ENCODE measurements at places on chromosomes 5 and 9. TPM values are rescaled to one million over a fixed set of nuclear protein-coding genes. Genes with fewer than 3 reads are reported as not detected.

DNA sequence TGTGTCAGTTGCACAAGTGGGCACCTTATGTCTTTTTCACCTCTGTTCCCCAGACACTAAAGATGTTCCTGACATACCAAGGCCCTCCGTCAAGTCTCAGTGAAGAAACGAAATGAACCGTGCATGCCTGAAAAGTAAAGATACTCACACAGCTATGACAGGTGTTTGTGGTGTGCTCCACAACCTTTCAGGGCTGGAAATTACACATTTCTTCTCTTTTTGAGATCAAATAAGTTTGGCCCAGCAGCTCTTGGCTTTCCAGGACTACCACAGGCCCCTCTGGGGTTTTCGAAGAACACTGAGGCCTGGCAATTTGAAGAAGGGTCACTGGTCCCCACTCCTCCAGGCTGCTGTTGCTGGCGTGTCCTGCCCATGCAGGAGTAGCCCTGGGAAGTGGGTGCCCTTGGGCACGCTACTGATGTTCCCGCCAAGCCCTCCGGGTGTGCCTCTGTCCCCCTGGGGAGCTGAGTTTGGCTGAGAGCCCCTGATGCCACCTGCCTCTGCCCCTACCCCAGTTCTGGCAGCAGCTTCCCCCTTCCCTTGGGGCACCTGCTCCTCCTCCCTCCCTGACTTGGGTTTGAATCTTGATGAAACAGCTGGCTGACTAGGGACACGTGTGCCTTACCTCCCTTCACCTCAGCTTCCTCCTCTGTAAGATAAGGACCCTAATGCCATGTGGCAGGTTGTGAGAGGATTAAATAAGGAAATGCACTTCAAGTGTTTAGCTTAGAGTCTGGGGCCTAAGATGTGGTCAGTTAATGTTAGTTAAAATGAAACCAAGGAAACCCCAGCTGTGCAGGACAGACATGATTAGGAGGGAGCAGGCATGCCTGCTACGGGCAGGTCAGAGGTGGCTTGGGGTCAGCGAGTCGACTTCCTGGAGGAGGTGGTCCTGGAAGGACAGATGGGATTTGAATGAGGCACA, 49.1 kb upstream of the GADD45G start:
- no peak for DNase-seq

- DNase-seq = no peak
These were observed 643 bp downstream of the PLEKHG4B start for GRCh38 chr5:92401-93220.

GRCh38 chr5:149697001-149697400, 33.1 kb upstream of the PPARGC1B start:
- DNase-seq = no peak

- DNase-seq = no peak
These were observed 80.3 kb downstream of the SGCD start for GRCh38 chr5:156407251-156407650.

DNA sequence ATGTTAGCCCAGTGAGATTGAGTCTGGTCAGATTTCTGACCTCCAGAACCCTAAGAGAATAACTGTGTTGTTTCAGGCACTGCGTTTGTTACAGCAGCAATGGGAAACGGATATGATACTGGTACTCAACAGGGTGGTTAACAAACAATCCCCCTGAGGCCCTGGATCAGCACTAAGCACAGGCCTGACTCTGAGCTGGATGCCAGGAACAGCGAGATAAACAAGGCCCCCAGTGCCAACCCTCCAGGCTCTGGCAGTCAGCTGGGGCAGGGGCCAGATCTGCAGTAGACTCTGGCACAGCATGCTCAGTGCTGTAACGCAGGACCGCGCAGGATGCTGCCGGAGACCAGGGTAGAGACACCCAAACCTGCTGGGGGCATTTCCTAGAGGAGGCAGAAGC, 22.1 kb downstream of the CPLX2 start:
- no peak for DNase-seq

DNA sequence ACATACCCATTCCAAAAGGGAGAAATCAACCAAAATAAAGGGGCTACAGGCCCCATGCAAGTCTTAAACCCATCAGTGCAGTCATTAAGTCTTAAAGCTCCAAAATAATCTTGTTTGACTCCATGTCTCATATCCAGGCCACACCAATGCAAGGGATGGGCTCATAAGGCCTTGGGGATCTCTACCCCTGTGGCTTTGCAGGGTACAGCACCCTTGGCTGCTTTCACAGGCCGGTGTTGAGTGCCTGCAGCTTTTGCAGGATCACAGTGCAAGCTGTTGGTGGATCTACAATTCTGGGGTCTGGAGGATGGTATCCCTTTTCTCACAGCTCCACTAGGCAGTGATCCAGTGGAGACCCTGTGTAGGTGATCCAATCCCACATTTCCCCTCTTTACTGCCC, 5.0 kb upstream of the SPINK14 start:
- DNase-seq = no peak

DNA sequence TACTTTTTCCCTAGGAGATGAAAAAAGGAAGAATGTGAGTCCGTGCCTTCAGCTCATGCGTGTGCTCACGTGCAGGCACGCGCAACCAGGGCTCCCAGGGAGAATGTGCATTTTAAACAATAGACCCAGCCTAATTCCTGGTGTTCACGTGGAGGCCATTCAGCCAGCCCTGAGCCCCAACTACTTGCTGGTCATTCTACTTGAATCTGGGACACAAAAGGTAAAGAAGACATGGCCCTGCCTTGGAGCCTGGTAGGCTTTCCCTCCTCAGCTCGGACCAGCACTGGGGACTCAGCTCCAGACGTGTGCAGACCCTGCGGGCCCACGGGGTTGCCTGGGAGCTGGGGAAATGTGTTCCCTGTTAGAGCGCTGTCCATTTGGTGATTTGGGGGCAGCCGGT, 125.5 kb downstream of the MVB12B start:
- DNase-seq = no peak

- DNase-seq = no peak
These were observed 126.3 kb downstream of the ADAMTS2 start for GRCh38 chr5:179218943-179219330.

GRCh38 chr5:150655221-150655620, 5.8 kb upstream of the MYOZ3 start:
- no peak for DNase-seq

DNA sequence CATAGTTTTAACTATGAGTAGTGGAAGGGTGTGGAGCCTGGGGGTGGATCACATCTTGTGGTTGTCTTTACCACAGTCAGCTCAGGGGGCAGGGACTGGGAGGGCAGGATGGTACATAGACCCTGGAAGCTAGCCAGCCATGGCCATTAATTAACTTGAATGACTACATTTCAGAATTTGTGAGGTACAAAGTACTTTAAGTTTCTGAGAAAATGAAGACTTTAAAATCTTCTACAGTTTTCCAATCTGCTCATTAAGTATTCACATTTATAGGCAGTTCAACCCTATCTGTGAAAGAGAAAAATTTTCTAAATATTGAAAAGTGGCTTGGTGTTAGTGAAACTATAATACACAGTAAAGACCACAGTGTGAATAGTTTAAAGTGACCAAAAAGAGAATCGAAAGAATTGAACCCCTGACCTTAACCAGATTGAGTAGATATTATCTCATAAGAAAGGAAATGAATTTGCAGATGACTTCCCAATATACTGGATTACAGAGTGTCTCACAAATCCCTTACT, 234.2 kb upstream of the MEF2C start:
- no peak for DNase-seq

- no peak for DNase-seq
These were observed 300.4 kb downstream of the MAN2A1 start for GRCh38 chr5:109989994-109990722.

DNA sequence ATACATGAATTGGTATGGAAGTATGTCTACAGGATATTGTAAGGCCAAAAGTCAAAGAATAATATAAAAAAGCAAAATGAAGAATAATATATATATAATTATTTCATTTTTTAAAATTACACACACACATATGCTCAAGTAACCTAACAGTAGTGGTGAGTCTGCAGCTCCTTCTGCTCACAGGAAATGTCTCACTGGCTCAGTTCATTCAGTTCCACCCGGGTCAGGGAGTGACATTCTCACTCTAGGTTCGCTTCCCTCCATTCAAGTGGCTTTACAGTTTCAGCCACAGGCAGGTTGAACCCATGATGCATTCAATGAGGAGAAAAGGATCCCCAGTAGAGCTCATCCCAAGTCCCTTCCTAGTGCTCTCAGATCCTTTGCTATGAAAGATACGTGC, 90.8 kb downstream of the SUSD1 start:
- DNase-seq = no peak

DNA sequence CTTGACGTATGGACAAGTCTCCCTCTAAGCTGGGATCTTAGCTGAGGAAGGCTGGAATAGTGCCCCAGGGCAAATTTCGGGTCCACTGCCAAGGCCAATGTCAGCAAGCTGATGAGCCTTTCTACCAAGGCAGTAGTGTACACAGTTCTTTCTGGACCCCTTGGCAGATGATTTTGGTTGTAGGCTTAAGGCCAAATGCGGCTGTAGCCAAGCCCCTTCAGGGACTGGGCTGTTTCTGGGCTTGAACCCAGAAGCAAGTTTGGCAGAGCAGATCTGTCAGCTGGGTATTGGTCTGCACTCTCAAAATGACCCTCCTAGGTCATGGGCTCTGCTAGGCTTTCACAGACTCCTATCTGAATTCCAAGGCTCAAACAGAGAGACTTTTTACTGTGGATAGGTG, 121.6 kb downstream of the ADAMTSL1 start:
- no peak for DNase-seq

- no peak for DNase-seq
These were observed 23.0 kb downstream of the GLIS3 start for GRCh38 chr9:4276856-4277255.

DNA sequence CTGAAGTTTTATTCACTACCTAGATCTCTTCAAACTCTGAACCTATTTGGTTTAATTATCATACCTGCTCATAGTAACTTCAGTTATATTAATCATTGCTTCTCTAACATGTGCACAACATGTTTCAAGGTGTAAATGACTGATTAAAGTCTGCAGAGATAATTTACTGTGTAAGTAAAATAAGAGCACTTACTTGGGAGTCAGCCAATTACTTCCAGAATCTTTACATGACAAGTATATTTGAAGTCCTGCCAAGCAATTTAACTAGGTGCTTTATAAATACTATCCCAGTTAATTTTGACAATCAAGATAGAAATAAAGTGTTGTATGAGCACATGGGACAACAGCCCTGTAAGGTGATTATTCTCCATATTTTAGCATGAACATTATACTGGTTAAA, 109.9 kb downstream of the RFX3 start:
- no peak for DNase-seq

DNA sequence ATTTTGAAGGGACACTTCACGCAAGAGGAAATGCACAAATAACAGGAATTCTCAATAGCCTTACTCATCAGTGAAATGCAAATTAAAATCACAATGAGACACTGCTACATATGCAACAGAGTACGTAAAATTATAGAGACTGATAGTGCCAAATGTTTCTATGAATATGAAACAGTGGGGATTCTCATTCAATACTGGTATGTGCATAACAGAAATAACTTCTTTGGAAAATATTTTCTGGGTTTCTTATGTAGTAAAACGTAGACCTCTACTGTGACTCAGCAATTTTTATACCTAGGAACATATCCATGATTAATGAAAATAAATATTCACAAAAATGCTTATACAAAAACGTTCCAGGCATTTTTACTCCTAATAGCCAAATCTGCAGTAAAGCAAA, 1625.2 kb downstream of the MAT2B start:
- no peak for DNase-seq

DNA sequence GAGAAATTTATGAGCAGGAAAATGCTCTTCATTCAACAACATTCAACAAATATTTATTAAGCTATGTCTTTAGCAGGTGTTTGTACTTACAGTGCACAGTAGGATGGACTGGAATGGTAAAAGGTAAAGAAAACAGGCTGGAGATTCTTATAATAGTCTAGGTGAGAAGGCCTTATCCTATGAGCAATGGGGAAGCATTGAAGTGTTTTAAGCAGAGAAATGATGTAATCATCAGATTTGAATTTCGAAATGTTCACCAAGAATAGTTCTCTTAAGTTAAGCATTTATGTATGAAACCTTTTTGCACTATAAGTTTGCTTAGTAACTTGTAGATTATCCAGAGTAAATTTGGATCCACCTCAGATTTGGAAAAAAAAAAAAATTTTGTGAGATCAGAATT, 209.3 kb downstream of the NR3C1 start:
- DNase-seq = no peak

DNA sequence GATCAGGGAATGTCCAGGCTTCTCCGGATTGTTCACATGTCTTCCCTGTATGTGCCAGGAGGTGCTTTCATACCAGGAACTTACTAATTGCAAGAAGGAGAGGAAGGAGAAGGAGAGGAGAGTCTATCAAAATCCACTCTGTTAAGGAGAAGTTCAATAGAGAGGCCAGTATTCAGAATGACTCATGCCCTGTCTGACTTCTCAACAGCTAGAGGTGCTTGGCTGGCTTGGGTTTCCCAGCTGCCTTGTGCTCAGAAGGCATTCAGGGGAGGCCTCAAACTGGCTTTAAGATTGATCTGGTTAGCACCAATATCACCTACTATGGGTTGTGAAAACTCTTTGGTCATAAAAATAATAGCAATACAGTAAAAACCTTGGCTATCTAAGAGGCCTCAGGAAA, 167.9 kb upstream of the GLRA1 start:
- no peak for DNase-seq

- DNase-seq = no peak
These were observed 183.8 kb upstream of the ITGA1 start for GRCh38 chr5:52603778-52604554.

DNA sequence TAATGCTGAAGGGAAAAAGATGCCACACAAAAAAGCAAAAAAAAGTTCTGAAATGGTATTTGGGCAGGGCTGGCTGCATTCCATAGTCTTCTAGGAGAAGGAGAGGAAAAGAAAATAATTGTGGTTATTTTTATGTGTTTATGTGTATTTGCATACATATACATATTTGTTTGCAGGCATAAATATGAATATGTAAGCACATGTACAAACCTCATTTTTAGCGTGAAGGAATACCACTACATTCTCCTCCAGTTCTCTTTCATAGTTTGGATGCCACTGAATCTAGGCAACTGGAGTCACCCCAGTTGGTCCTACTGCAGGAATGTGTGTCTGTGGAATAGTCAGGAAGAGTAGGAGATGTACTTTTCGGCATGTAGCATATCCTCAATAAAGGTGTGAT, 181.1 kb downstream of the YTHDC2 start:
- no peak for DNase-seq

DNA sequence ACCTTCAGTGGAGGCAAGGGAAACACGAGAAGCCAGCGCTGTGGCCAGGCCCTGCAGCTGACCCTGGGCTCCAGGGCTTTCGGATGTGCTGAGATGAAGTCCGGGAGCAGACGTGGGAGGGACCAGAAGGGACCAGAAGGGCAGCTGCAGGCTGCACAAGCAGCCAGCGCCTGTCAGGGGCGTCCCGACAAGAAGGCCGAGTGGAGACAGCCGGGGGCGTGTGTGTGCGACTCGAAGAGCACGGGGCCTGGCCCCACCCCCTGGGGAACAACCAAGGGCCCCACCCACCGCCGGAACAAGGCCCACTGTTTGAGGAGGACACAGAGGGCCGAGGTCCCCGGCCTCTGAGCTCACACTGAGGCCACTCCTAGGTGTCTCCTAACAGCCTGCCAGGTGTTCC, 31.4 kb downstream of the SLC12A7 start:
- no peak for DNase-seq

GRCh38 chr5:132417010-132417439, 47.5 kb downstream of the SLC22A5 start:
- DNase-seq = no peak

CAMK4 gene
- 56.9 TPM for total RNA-seq

N4BP3 gene
- total RNA-seq = 1.8 TPM

LHX3 gene
- not detected for total RNA-seq

HSPB3 gene
- not detected for total RNA-seq

CARD9 gene
- 7.2 TPM for total RNA-seq

PRDM9 gene
- total RNA-seq = not detected

PPIC gene
- total RNA-seq = not detected

SLC6A19 gene
- total RNA-seq = not detected

FSTL4 gene
- not detected for total RNA-seq

TMEM8B gene
- 1.9 TPM for total RNA-seq

Measured in activated T-helper 1 cell treated with anti-CD3 and anti-CD28 coated beads, Interleukin-12 subunit alpha, Interleukin-12 subunit beta, Interleukin-2, Interleukin-4 antibody, amounts not matched to agents 30 ng/mL and 10 ng/mL and 1 ng/mL, durations not matched to agents 14 hours and 24 hours and 36 hours (primary cell).